ENCODE measurements at places on chromosomes 2 and 18.

GRCh38 chr2:134035605-134036370, 218.1 kb upstream of the MGAT5 start:
- DNase-seq, result no peak

DNA sequence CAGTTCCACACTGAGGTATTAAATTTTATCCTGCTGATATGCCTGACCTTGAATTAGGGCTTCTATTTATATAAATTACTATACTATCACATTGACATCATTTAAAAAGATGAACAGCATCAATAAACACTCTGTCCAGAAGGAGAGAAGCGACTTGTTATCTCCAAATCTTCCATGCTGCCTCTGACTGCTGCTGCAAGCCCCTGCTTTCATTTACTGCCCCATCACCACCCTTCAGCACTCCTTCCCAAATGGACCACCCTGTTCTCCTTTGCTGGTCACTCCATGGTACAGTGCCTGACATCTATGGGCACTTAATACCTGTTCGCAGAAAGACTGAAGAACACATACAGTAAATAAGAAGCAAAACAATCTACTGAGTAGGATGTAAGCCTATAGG, 48.1 kb downstream of the KLF7 start:
- no peak for DNase-seq

DNA sequence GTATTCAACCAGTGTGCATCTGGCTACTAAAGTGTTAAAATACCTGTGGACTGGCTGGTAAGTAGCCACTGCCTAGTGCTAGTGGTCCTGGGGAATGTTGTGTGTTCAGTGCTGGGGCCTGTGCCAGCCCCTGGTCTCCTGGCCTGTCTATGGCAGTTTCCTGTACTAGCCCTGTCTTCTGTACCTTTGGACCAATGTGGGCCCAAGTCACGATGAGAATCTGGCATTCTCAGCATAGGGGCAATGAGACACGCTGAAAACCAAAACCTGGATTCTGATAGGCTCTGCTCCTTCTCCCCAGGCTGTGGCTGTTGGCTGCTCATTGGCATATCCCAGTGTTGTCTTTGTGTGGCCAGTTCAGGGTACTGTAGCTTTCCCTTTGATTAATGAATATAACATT, 170.4 kb downstream of the PTPRM start:
- no peak for DNase-seq

DNA sequence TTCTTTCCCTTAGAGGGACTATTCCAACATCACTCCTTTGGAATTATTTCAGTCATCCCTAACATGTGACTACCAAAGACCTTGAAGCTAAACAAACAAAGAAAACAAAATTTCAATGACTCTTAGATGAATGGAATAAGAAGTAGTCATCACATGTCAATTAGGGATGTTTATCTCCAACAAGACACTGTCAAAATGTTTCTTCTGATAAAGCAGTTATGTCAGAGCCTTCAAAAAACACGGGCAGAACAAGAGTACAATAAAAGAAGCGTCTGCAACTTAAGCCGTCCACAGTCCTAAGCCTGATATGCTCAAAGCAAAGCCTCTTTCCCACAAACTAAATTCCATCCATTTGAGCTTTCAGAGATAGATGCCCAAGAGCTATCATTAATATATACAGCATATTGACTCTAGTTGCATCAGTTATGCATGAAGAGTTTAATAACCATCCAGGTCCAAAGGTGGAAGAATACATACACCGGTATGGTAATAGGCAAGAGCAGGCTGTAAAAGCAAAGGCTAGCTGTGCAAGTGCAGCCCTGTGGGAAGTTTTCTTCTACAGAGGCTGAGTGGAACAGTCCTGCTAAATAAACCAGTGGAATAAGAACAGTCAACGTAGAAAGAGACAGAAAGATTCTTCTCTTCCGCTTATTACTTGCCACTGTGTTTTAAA, 98.1 kb downstream of the ICA1L start:
- no peak for DNase-seq

- no peak for DNase-seq
These were observed 12.6 kb downstream of the DHX57 start for GRCh38 chr2:38863061-38863695.

DNA sequence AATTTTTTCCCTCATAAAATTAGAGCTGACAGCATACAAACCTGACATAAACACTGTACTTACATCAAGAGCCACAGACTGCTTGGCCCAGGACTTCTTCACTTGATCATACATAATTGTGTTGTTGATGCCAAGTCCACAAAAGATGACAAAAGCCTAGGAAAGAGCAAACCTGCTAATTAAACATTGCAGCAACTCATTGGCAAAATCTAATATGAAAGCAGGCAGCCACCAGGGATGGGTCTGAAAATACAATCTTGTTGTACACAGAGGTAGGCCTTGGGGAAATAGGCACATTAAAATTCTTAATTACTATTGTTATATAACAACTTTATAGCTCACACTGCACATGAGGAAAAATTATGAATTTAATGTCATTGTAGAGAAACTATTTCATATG, 255.8 kb downstream of the PDE11A start:
- no peak for DNase-seq

GRCh38 chr2:191607096-191607495, 70.8 kb upstream of the NABP1 start:
- DNase-seq, result no peak

DNA sequence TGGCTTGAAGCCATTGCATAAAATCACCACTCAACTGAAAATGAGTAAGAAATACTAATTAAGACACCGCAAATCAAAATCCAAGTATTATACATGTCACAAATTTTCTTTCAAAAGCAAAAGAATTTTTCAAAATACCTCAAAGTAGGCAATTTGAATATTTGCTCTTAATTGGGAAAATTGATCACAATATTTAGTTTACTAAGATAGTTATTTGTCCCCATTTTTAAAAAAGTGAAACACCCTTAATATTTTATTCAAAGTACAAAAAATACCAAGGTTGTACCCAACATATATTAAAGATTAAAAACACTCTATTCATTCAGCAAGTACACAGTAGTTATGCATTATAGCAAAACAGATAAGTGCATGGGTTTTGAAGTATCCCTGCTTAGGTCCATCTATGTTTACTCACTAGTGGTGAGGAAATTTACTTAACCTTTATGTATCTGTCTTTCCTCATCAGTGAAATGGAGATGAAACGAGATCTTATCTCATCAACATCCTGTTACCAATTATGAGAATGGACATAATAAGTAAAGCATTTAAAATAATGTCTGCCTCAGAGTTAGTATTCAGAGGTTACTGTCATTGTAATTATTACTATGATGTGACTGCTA, 35.1 kb downstream of the VPS54 start:
- DNase-seq, result no peak

- no peak for DNase-seq
These were observed 285.1 kb upstream of the SLC14A2 start for GRCh38 chr18:45330170-45330594.

- DNase-seq, result no peak
These were observed 467.6 kb upstream of the HS6ST1 start for GRCh38 chr2:128786316-128786715.

GRCh38 chr2:234863043-234863934, 88.5 kb upstream of the SH3BP4 start:
- DNase-seq, result no peak

DNA sequence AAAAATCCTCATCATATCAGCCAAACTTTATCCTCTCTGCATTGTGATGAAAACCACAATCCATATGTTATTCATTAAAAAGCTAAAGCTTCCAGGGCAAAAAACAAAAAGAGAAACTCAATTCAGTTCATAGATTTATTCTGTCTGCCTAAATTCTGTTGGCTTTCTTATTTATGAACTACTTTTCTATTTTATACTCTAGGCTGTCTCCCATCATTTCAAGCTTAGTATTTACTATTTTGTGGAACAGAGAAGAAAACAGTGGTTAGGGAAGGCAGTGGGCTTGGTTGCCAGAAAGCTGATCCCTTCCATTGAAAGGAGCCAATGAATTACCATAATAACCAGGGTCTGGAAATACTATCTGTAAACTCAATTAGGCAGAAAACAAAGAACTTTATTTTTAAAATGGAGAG, 71.8 kb downstream of the RAPH1 start:
- no peak for DNase-seq

GRCh38 chr2:28318023-28318422, 74.6 kb upstream of the FOSL2 start:
- no peak for DNase-seq

- DNase-seq, result peak; percentile 83
These were observed 171.5 kb downstream of the CELF4 start for GRCh38 chr18:37393945-37394609.

DNA sequence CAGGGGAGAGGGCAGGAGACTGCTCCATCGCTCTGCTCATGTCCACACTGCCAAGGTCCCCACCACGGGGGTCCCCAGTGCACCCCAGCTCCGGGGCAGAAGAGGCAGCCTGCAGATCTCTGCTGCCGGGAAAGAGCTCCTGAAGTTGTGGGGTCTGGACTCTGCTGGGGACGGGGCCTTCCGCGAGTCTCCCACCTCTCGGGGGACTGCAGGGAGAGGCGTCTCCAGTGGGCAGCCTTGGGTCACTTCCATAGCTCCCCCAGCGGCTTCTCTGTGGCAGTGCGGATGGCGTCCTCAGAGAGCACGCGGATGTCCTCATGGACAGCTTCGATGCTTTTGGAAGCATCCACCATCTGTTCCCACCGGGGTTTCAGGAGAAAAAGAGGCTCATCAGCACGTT, 10.7 kb downstream of the DTYMK start:
- DNase-seq, result no peak

DNA sequence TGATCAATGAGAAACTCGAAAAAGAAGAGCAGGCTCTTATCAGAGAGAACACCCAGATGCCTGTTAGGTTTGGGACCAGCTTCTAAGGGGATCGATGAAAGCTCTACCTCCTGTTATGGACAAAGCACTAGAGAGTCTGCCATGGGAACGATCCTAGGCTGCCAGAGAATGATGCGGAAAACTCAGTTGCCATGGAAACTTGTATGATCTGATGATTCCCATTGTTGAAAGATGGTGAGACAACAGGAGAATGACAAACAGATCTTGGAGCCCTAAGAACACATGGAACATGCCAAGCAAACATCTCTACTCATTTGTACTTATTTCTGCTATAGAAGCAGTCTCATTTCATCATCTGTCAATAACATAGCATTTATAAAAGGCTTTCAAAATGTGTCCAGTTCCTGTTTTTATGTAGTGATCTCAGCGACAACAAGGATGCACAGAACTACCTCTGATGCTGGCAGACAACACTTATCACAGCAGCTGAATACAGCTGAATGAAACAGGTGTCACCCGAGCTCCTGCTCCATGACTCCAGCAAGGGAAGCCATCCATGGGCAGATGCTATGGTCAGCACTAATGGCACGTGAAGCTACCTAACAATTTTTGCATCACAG, 59.6 kb downstream of the NCKAP5 start:
- DNase-seq, result no peak

- no peak for DNase-seq
These were observed 31.4 kb downstream of the COLEC11 start for GRCh38 chr2:3626118-3626811.

DNA sequence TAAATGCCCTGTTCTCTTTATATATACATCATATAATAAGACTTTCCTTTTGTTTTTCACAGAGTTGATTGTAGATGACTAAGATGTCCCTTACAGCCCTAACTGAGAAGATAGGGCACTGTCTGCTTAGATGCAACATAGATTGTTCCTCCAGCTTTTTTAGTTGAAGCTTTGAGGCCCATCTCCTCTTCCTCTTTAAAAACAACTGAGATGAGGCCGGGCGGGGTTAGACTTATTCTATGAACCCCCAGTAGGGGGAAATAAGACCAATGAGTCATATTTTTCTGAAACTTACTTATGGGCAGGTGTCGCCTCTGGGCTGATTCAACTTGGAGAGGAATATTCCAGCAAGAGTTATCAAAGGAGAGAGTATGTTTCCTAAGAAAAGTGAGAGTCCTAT, 84.6 kb downstream of the FBXO15 start:
- no peak for DNase-seq

GRCh38 chr2:105072039-105072438, 34.2 kb downstream of the MRPS9 start:
- DNase-seq, result no peak

- DNase-seq, result no peak
These were observed 57.2 kb downstream of the SOX11 start for GRCh38 chr2:5749347-5749746.

GRCh38 chr2:9560628-9561027, 5.0 kb upstream of the ADAM17 start:
- no peak for DNase-seq

DNA sequence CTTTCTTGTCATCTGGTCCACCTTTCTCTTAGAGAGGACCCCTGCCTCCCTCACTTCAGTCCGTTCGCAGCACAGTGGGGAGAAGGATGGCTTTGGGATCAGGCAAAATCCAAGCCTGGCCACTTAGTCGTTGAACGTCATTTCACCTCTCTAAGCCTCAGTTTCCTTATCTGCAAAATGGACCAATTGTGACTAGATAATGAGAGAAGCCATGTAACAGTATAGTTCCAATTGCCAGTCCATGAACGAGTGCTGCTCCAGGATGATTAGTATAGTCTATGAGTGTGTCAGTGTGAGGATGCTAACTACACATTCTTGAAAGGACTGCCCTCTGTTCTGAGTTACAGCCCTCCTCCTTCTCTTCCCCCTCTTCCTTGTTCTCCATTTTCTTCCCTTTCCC, 1.1 kb downstream of the INHA start:
- no peak for DNase-seq

GRCh38 chr2:43383533-43383932, 157.1 kb upstream of the ZFP36L2 start:
- DNase-seq, result no peak

DNA sequence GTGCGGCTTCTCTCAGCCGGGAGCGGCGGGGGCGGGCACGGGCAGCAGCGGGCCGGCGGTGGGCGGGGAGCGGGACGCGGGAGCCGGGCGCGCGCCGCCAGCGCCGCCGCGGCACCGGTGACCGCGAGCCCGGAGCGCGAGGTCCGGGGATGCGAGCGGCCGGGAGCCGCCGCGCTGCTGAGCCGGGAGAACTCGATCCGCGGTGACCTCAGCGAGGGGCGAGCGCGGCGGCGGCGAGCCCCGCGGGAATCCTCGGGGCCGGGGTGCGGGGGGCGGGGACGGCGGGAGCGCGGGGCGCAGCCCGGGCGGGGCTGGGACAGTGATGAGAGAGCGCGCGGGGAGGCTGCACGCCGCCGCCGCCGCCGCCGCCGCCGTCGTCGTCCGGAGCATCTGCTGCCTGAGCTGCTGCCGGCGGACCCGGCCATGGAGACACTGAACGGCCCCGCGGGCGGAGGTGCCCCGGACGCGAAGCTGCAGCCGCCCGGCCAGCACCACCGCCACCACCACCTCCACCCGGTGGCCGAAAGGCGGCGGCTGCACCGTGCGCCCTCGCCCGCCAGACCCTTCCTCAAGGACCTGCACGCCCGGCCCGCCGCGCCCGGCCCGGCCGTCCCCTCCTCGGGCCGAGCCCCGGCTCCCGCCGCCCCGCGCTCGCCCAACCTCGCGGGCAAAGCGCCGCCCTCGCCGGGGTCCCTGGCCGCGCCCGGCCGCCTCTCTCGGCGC, at the start of gene MTCL1:
Gene MTCL1, plus strand, starts transcription at position 319 of the 723 bp plus-strand sequence. Its CDS starts 105 bp downstream, at position 424.
- DNase-seq, result peak; percentile 92

Measured in D341Med (cell line).